Psoas muscle (tissue), 8 donors: ENCODE measurements at places on chromosomes 3 and 15. TPM values are rescaled to one million over a fixed set of nuclear protein-coding genes. Genes with fewer than 3 reads are reported as not detected.

GRCh38 chr15:68209735-68210408 is 4.7 kb upstream of the CALML4 start:
- DNase-seq = no peak

Gene DAPK2
- polyA plus RNA-seq = 41.1 TPM

Gene GOLGA8R
- polyA plus RNA-seq = 0.62 TPM

DNA sequence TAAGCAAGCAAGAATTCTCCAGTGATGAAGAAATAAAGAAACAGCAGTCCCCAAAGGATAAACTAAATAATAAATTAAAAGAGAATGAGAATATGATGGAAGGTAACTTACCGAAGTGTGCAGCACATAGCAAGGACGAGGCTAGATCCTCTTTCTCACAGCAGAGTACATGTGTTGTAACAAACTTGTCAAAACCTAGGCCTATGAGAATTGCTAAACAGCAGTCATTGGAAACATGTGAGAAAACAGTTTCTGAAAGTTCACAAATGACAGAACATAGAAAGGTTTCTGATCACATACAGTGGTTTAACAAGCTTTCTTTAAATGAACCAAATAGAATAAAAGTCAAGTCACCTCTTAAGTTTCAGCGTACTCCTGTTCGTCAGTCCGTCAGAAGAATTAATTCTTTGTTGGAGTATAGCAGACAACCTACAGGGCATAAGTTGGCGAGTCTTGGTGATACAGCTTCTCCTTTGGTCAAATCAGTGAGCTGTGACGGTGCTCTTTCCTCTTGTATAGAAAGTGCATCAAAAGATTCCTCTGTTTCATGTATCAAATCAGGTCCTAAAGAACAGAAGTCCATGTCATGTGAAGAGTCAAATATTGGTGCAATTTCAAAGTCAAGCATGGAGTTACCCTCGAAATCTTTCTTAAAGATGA is 4.5 kb upstream of the SCG5 start:
- DNase-seq = no peak

Gene GP5
- polyA plus RNA-seq = 0.01 TPM

GRCh38 chr15:96273317-96274086 is 57.0 kb upstream of the NR2F2 start:
- DNase-seq = no peak

GRCh38 chr3:150059729-150060128 is 89.0 kb upstream of the PFN2 start:
- DNase-seq = no peak

- no peak for DNase-seq
Measured at GRCh38 chr3:177596248-177596815, 399.1 kb upstream of the TBL1XR1 start.

DNA sequence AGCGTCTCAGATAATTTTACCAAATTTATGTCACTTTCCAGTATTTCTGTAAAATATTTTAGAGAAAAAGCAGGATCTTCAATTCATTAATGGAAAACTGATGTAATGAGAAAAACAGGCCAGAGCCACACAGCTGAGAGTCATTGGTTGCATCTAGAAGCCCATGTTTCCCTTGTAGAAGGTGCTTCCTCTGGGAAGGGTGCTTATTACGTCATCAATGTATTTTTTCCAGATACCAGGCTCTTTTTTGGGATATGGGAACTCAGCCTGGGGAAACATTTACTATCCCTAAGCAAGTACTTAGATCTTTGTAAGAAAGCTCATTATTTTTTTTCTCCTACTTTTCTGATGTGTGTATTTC is 89.1 kb upstream of the PHLDB2 start:
- no peak for DNase-seq

DNA sequence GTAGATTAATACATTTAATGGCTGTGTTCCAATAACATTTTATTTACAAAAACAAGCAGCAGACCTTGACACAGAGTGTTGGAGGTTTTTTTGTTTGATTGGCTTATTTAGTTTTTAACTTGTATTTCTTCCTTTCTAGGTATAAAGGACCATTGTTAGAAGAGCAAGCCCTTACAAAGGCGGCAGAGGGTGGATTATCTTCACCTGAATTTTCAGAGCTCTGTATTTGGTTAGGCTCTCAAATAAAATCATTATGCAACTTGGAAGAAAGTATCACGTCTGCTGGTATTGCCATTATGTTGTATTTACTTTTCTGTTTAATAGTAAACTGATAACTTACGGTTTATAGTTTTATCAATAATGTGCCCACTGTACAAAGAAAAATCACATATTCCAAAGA is 10.0 kb downstream of the FAM98B start:
- DNase-seq = no peak

Gene LMAN1L
- not detected for polyA plus RNA-seq

DNA sequence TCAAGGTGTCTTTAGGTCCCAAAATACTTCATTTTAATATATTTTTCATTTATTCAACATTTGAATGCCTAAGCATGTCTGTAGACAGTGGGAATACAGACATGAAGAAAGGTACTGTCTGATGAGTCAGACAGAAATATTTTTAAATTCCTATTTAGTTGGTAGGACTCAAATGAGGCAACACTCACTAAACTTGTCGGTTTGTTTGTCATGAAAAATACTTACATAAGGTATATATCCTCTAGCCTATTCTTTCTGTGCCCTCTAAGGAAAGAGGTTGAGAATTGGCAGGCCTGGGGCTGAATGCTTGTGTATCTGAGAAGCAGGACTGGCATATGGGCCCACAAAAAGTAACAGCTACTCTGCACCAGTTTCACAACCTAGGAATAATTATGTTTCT is 423.6 kb upstream of the MDFIC2 start:
- no peak for DNase-seq

DNA sequence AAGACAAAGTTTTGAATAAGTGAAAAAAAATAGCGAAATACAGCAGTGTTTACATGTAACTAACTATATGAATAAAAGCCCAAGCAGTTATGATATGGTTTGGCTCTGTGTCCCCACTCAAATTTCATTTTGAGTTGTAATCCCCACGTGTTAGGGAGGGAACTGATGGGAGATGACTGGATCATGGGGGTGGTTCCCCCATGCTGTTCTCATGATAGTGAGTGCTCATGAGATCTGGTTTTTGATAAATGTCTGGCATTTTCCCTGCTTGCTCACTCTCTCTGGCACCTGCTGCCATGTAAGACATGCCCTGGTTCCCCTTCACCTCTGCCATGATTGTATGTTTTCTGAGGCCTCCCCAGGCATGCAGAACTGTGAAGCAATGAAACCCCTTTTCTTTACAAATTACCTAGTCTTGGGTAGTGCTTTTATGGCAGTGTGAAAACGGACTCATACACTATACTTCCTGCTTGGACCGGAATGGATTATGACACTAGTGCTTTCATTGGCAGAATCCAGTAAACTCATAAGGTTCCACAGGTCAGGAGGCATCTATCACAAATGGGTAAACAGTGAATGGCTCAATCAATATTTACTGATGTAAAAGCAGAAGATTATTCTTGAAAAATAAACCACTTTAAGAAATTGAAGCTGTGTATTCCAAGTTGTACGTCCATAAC is 192.1 kb downstream of the CBLB start:
- no peak for DNase-seq

- DNase-seq = no peak
Measured at GRCh38 chr3:97647441-97647982, 117.0 kb upstream of the ARL6 start.

DNA sequence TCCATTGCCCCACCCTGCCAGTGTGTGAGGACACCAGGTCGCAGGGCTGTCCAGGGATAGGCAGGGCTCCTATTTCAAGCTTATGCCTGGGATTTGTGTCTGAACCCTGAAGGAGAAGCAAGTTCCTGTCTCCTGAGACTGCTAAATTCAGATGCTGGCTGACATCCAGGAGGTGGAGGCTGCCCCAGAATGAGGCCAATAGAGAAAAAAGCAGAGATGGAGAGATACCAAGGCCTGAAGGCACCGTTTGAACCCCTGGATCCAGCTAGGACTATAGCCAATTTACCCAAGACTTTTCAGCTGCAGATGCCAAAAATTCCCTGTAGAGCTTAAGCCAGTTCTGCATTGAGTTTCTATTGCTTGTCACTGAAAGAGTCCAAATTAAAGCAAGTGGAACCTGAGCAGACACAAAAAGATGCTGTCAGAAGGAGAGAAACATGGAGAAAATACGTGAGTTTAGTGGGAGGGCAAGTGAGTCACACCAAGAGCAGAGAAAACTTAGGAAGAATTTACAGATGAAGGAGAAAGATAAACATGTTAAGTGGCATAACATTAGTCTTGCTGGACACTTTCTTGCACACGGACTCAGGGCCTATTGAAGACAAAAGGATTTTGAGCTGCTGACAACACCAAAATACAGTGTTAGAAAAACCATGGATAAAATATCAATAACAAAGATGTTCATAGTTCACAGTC is 148.6 kb downstream of the CNTN3 start:
- peak; percentile 26 for DNase-seq

Gene ATP13A5
- 0.07 TPM for polyA plus RNA-seq

GRCh38 chr15:72092006-72092405 is 25.9 kb downstream of the MYO9A start:
- no peak for DNase-seq

DNA sequence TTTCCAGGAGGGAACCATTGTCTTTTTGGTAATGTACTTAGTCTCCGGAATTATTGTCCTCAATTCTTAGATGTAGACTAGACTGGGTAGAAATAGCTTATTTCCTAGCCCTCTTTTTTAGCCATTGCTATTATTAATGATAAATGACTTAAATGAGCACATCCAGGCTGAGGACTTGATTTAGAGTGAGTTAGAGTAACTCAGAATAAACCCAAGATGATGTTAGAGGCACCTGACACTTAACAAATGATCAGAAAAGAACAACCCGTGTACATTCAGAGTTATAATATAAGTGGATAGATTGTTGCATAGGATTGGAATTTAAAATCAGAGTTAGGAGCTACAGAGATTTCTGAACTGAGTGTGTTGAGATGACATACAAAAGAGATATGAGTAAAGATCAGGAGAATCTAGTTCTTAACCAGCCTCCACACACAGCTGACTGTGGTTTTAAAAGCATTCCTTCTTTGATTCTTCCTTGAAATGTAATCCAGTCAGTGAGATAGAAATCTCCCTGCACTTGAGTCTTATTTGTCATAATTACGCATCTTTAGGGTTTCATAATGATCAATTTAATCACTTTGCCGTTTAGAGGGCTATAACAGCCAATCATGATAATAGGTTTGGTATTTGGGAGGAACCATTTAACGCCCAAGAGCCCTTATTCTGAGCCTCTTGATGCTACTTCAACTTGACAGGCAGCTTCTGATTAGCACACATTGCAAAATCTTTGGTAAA is 366.5 kb downstream of the GAP43 start:
- no peak for DNase-seq

GRCh38 chr15:90620379-90621067 is 90.8 kb downstream of the CRTC3 start:
- DNase-seq = no peak

GRCh38 chr3:16887130-16887529 is 2.4 kb downstream of the PLCL2 start:
- no peak for DNase-seq

Gene UBAP1L
- polyA plus RNA-seq = 0.90 TPM

Gene MST1
- polyA plus RNA-seq = 4.5 TPM

DNA sequence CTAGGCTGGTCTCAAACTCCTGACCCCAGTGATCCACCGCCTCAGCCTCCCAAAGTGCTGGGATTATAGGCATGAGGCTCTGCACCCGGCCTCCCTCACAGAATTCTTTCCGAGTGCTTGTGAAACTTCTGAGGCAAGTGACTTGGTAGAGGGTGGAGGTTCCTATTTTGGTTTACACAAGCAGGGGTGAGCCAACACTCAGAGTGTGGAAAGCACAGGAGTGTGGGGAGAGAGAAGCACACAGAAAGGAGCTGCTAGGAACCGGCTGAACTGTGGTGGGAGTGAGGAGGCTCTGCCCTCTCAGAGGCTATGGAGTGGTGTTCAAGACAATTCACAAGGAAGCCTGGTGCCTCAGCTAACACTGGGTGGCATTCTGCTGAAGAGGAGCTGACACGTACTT is 7.7 kb downstream of the CAPN3 start:
- DNase-seq = no peak

GRCh38 chr15:27701956-27702355 is 397.2 kb downstream of the OCA2 start:
- DNase-seq = no peak

DNA sequence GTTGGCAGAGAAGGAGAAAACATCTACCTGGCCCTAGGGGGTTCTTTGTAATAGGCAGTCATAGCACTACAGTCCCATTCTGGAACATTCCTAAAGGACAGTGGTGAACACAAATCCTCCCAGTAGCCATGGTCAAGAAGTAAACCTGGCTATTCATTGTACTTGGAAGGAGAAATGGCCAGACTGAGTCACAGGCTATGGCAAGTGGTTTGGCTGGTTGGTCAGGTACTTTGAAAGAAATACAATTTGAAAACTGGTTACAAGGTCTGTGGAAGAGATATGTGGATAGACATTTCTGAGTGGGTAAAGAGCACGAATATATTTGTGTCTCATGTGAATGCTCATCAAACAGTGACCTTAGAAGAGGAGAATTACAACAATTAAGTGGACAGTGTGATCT is 33.0 kb upstream of the FAN1 start:
- DNase-seq = no peak

Gene DTX3L
- polyA plus RNA-seq = 9.8 TPM

- DNase-seq = no peak
Measured at GRCh38 chr15:62841269-62841628, 201.3 kb upstream of the TPM1 start.

Gene BMF
- polyA plus RNA-seq = 3.4 TPM

Gene MYZAP
- polyA plus RNA-seq = 4.2 TPM

GRCh38 chr3:56855856-56856512 is 54.2 kb upstream of the ARHGEF3 start:
- peak; percentile 24 for DNase-seq

- DNase-seq = no peak
Measured at GRCh38 chr3:186824430-186825139, 17.9 kb upstream of the ADIPOQ start.
